ENCODE measurements at places on chromosomes 3 and 15.

DNA sequence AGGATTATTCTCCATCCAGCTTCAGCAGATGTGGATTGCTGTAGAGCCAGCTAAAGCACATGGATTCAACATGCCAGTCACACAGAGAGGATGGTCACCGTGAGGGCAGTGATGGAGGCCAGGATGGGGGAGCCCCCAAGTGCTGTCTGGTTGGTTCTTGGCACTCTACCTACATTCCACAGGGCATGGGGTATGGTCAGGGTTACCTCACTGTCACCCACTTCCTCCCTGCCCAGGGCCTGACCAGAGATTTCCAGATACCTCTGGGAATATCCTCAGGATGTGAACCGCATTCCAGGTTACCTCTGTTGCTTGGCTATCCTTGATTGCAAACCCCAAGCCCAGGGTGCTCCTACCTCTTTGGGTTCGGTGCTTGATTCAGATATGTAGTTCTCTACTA, 147.3 kb upstream of the TRIM42 start:
- no peak for DNase-seq

DNA sequence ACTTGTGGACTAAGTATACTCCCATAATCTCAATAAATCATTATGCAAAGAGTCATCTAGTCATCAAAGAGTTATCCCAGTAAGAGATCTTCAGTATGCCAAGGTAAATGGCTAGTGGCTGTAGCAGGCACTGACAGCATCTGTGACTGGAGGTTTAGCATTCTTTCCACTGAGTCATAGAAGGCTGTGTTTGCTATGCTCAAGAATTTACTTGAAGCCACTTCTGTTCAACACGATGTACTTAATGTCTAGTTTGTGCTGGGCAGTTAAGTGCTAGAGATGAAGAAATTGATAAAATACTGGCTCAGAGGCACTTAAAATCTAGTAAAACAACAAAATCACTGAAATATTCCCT, 13.0 kb downstream of the ZBED2 start:
- no peak for DNase-seq

GRCh38 chr3:155076888-155077287, 3.2 kb upstream of the MME start:
- DNase-seq = no peak

GRCh38 chr3:158977497-158977896, 175.6 kb downstream of the MFSD1 start:
- DNase-seq = no peak

DNA sequence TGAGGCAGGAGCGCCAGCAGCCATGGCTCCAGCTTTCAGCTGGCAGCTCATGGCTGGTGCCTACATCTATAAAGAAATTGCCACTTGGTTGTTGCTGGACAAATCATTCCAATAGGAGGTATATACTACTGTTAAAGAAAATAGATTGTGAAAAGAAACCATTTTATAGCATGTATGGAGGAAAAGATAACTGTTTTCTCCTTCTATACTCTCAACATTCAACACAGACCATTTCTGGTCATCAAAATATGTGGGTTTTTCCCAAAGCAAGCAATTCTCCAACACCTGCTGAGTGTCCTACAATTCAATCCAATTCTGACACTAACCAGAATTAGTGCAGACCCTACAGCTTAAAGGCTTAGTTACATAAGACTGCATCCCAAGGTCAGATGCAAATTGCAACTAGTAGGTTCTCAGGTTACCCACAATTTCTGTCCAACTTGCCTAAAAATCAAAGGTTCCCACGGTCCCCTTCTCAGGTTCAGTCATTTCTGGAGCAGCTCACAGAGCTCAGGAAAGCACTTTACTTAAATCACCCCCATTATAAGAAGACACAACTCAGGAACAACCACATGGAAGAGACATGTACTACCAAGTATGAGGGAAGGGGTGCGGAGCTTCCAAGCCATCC, 42.4 kb upstream of the STRIT1 start:
- no peak for DNase-seq

- DNase-seq = no peak
Measured at GRCh38 chr3:49460188-49460890, 9.7 kb upstream of the DAG1 start.

DNA sequence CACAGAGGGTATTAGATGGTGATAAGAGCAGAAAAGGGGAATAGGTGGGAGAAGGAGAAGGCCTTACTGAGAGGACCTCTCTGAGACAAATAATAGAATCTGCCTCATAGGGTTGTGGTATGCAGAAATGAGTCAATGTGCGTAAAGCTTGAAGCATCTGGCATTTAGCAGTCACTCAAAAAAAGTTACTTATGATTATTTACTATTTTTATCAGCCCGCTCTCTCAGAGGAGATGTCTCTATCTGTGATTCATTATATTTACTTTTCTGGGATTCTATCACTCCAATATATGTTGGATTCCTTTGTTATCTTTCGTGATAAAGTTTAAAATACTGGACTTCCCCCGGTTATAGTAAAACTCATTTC, 4.6 kb upstream of the TM4SF1 start:
- no peak for DNase-seq

GRCh38 chr3:117669774-117670173, 960.2 kb downstream of the TUSC7 start:
- DNase-seq = no peak

- no peak for DNase-seq
Measured at GRCh38 chr3:120420360-120420759, 30.4 kb downstream of the FSTL1 start.

DNA sequence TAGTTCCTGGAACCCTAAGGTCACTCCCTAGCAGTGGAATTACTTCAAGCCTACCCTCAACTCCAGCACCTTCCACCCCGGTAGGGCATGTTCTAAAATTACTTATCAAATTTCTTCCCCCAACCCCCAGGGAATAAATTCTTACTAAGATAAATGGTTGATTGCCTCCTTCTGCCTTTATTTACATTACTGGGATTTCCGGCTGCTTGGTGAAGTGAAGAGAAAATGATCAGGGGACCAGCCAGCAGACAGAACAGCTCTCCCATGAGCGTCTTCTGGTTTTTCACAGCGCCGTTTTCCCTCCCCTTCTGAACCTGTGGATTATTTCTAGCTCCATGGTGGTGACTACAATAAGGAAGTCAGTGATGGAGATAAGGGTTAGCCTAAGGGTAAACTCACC, 521.5 kb upstream of the PPP2R3A start:
- no peak for DNase-seq

- peak; percentile 79 for DNase-seq
Measured at GRCh38 chr3:132660052-132660810, at the start of gene UBA5. UBA5 (plus strand) TSS chr3:132660329; CDS start chr3:132660538, 209 bp downstream.

DNA sequence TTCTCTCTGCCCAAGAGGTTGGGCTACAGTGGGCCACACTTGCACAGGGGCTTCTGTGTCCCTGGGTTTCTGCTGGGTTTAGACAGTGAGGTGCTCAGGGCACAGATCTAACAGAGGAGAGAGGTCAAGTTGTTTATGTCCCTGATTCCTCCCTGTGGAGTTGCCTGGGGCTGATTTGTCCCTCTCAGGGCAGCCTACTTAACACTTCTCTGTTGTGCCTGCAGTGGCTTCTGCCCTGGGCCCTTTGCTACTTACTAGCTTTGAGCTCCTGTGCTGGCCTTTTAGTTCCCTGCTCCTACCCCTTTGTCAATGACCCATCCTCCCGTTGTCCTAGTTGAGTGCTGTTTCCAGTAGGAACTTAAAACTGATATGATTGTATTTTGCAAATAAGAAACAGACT, 114.0 kb upstream of the RGMA start:
- no peak for DNase-seq

- DNase-seq = no peak
Measured at GRCh38 chr3:153216928-153217327, 54.9 kb downstream of the RAP2B start.

GRCh38 chr3:48409291-48410201, 20.3 kb downstream of the PLXNB1 start:
- no peak for DNase-seq

DNA sequence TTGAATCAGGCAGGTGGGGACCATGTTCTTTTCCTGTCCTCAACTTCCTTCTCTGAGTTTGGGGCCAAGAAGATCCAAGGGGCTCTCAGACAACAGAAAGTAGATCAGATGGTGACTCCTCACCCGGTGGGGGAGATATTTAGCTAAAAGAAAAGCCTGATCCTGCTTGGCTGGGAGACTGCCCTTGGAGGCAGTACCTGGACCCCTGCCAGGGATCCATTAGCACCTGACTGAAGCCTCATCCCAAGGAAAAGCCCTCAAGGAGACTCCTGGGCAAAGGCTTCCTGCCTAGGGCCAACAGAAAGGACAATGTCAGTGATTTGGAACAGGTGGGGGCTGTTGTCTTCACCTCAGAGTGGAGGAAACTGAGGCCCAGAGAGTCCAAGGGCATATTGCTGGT, 33.5 kb upstream of the HHATL start:
- DNase-seq = no peak

- DNase-seq = no peak
Measured at GRCh38 chr3:189652042-189652441, 20.9 kb downstream of the TP63 start.

DNA sequence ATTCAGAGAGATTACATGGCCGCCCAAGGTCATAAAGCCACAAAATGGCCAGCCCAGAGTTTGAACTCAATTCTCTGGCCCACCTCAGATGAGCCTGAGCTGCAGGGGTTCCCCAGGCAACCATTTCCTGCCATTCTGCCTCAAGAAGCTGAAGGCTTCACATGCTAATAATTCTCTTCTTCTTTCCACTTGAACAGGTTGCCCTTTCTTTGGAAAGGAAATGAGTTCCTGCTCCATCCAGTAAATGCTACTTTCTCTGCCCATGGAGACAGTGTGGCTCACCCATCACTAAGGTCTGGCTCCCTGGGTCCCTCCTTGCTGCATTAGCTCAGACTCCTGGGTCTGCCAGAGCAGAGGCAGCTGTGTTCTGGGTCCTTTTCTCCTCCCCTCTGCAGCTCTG, 48.2 kb downstream of the TRIM42 start:
- no peak for DNase-seq

Data from left cardiac atrium (tissue), 4 donors.